Type B pancreatic cell (in vitro differentiated cells): ENCODE measurements at places on chromosomes 2 and 18. TPM values are rescaled to one million over a fixed set of nuclear protein-coding genes. Genes with fewer than 3 reads are reported as not detected.

LCT gene
- 2.8 and 7.2 TPM in 2 replicates for total RNA-seq

DNA sequence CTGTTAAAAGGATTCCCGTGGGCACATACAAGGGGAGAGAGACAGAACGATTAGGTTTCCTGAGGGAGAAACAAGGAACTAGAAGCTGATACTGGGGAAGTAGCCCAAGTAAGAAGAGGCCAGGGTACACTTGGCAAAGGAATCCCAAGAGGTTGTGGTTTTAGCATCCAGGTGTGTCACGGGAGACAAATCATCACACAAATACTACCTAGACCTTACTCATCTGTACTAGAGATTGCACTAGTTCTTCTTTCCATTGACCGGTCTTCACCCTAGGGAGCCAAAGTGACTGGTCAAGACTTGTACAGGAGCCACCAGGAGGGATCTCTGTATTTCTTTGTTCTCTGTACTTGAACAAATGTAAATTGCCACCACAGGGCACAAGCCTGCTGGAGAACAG lies 14.2 kb upstream of the NR4A2 start:
- DNase-seq: no peak

DNA sequence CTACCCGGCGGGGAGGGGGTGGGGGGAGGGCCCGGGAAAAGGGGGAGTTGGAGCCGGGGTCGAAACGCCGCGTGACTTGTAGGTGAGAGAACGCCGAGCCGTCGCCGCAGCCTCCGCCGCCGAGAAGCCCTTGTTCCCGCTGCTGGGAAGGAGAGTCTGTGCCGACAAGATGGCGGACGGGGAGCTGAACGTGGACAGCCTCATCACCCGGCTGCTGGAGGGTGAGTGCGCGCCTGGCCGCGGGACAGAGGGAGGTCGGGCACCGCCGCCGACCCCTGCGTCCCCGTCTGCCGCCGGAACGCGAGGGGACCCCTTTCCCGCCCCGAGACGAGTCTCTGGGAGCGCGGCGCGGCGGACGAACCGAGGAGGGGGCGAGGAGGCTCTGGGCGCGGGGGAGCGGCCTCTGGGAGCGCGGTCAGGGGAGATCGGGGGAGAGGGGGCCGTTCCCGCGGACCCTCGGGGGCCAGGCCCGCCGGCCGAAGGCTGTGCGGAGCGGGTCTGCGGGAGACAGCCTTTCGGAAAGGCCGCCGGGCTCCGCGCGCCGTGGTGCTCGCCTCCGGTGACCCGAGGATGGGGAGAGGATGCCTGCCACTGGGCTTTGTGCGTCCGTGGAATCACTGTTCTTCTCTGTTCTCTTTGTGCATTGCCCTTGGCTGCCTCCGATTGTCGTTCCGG lies 463 bp downstream of the PPP1CB start:
- DNase-seq: no peak

DNA sequence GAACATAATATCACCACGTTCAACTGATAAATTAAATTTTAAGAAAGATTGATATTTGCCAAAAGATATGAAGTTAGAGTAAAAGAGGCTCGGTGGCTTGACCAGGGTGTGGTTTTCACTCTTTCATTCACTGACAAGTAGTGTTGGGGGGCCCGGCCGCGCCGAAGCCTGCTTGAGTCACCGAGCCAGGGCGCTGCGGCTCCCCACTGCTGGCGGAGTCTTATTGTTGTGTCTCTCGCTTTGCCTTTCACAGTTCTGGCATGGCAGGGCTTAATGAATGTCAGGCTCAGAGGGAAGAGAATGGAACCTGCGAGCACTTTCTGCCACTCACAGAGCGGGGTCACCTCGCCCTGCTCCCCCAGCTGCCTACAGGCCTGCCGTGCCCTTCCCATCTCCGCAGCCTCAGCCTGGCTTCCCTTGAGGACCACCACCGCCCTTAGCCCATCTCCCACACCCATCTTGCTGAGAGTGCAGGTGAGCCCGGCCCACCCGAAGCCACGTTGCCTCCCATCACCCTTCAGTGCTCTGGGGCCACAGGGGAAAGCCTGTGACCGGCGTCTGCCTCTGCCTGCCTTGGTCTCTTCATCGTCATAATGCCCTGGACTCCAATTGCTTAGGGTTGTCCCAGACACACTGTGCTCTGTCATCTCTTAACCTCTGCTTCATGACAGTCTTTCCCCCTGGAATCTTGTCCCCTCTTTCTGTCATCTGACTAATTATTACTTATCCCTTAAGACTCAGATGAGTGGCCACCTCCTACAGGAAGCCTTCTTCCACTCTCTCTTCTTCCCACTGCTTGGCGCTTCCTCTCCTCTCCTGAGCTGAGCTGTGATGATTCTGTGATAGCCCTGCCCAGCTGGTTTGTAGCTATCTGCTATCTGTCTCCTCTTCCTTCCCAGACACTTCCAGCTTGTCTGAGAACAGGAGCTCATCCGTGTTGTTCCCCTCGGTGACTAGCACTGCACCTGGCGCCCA lies 142.5 kb downstream of the FAM210A start:
- no peak for DNase-seq

DNA sequence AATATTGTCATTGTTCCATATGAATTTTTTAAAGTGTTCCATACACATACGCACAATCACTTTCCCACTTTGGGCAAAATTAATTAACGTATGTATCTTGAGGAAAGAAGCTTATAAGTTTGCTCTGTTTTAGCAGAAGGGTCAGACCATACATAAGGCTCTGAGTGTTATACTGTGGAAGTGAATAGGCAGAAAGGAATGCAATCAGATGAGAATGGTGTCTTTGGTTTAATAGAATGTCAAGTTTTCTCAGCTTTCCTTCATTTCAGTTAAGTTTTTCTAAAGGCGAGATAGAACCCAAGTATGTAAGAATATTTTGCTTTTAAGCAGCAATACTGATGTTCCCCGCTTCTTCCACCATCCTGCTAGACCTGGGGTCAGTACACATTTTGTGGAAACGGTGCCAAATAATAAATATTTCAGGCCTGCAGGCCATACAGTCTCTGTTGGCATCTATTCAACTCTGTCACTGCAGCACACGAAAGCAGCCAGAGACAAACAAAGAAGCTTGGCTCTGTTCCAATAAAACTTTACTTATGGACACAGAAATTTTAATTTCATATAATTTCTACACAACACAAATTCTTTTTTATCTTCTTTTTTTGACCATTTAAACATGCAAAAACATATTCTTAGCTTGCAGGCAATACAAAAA lies 100.6 kb downstream of the UPP2 start:
- no peak for DNase-seq

GRCh38 chr2:159160954-159161353 lies 125.5 kb downstream of the WDSUB1 start:
- DNase-seq: no peak

GRCh38 chr2:3683748-3684454 lies 19.5 kb upstream of the DCDC2C start:
- DNase-seq: no peak

DNA sequence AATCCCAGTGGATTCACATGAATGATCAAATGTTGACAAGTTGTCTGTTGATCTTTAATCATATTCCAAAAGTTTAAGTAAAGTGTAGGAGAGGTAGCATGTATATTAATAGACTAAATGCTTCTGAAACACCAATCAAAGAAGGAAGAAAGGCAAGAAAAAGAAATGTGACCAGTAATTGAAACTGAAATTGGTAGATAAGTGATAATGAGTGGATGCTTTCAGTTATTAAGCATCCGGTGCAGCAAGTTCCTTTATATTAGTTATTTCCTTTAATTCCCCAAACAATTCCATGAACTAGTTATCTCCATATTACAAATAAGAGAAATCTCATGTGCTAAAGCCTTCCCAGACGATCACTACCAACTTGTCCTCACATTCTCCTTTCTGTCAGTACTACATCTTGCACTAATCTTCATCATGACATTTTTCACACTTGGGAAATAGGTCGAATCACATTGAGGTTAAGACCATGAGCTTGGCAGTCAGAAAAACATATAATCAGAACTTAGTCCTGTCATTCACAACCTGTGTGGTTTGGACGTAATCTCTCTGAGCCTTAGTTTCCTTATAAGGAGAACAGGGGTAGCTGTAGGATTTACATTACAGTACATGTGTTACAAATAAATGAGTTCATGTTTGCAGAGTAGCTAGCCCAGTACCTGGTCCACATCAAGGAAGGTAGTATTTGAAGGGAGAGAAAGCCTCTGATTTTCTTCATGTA lies 182.1 kb downstream of the NOL4 start:
- DNase-seq: no peak

VIT gene
- 1.2 and 1.4 TPM in 2 replicates for total RNA-seq

SP140 gene
- total RNA-seq: 0.97 and 1.00 TPM in 2 replicates

DNA sequence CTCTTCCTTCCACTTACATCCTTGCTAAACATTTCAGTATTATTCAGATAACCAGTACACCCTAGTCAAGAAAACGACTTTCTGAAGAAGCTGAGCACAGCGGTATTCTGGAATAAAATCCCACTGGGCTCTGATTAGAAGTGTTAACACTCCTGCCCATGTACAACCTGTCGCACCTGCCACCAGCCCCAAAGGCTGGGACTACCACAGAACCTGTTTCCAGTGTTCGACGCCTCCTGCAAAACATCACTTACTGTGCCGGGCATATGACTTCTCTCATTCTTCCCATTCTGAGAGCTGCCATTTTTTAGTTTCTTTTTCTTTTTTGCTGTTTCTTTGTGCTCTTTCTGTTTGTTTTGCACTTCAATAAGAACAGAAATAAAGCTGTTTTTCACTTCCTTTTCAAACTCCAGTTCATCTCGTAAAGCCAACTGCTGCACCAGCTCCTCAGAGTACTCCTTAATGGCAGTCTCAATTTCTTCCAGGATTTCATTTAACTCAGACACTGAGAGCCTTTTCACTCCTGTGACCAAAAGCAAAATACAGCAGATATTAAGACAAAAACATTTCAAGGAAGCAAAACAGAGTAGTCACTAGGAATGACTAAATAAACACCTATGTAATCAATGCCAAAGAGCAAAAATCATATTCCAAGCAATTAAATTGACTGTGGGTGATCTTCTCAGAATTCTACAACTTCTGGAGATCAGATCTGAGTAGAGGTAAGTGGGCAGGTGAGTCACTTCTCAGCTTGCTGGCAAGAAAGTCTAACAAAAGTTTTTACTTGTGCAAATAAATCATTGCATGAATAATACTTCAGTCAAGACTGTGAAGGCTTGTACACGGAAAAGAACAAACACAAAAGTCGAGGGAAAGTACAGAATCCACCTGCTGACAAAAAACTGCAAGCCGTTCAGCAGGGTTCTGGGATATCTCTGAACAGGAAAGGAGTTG lies 19.3 kb downstream of the FEZ2 start:
- DNase-seq: no peak

- DNase-seq: no peak
Observed at GRCh38 chr18:376311-376710, 108.5 kb upstream of the THOC1 start.

- DNase-seq: no peak
Observed at GRCh38 chr2:204255071-204255470, 290.2 kb upstream of the PARD3B start.

- no peak for DNase-seq
Observed at GRCh38 chr2:84946204-84947009, 24.6 kb upstream of the KCMF1 start.

DNA sequence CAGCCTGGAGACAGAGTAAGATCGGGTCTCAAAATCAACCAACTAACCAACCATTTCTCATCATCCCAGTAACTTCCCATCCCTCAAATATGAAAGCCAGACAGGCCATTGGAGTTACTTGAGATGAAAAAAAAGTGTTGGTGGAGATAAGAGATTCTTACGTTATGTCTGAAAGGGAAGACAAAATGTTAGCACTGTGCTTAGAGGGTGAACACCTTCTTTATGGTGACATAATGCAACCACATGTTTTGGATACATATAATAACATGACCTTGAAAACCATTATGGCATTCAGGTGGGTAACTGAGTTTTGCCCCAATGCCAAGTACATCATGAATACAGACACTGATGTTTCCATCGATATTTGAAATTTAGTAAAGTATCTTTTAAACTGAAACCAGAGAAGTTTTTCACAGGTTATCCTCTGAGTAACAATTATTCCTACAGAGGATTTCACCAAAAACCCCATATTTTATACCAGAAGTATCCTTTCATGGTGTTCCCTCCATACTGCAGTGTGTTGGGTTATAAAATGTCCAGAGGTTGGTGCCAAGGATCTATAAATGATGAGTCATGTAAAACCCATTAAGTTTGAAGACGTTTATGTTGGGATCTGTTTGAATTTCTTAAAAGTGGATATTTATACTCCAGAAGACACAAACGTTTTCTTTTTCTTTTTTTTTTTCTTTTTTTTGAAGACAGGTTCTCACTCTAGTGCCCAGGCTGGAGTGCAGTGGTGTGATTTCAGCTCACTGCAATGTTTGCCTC lies 45.5 kb downstream of the AAK1 start:
- DNase-seq: no peak

- no peak for DNase-seq
Observed at GRCh38 chr18:28018351-28018750, 158.6 kb downstream of the CDH2 start.

SPEG gene
- 11.5 and 49.4 TPM in 2 replicates for total RNA-seq

TFCP2L1 gene
- 3.0 and 4.6 TPM in 2 replicates for total RNA-seq

TUBA3E gene
- not detected in 2 replicates for total RNA-seq
